ENCODE measurements at places on chromosomes 3 and 15. TPM values are rescaled to one million over a fixed set of nuclear protein-coding genes. Genes with fewer than 3 reads are reported as not detected.

Gene DAZL
- total RNA-seq: not detected

Gene HESX1
- 0.67 TPM for total RNA-seq

Gene FOXB1
- 1.3 TPM for total RNA-seq

Gene FMN1
- total RNA-seq: 5.3 TPM

Gene NUSAP1
- 7.7 TPM for total RNA-seq

Gene CLDN18
- not detected for total RNA-seq

- H3K4me1 ChIP-seq: peaks cover 18% of the 10 kb centered on the region
- no peaks in the 10 kb centered on the region for H3K27me3 ChIP-seq
- H3K4me3 ChIP-seq: no peak overlapping the region
- no peak overlapping the region for H3K27ac ChIP-seq
- peaks cover 13% of the 10 kb centered on the region for H3K36me3 ChIP-seq
- peak; percentile 79 for DNase-seq
Observed at GRCh38 chr3:48155122-48155521, 33.1 kb downstream of the CDC25A start.

- no peak overlapping the region for H3K27ac ChIP-seq
- H3K27me3 ChIP-seq: no peaks in the 10 kb centered on the region
- no peaks in the 10 kb centered on the region for H3K36me3 ChIP-seq
- no peak overlapping the region for H3K4me3 ChIP-seq
Observed at GRCh38 chr3:59731943-59732342, 682.1 kb upstream of the CFAP20DC start.

DNA sequence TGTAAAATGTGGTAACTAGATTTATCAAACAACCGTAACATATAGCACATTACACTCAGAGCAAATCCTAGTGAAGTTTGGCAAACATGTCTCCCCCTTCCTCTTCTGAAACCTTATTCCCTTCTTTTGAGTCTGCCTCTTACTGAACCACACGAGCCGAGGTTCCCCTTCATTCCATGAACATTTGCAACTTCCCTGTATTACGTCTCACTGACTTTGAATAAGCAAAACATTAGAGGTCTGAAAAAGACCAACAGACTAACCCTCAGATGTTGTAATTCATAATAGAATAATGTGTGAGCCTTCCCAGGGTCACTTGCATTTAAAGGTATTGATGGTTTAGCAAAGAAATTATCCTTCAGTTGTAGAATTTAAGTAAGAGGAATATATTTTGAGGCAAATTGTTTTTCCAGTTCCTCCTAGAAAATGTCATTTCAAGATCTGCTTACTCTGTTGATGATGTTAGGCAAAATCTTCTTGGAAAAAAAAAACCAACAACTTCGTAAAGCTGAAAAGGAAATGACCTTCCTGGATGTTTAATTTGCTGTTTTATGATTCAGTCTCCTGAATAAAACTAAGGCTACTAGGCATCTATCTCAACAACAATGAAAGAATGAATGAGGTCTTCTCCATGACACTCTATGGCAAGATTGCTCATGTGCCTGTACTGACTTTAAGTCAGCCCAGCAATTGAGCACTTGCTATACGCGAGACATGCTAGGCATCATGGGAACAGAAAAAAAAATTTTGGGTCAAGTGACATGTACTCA lies 296.9 kb upstream of the NECTIN3 start:
- H3K36me3 ChIP-seq: no peaks in the 10 kb centered on the region
- peak; percentile 68 for DNase-seq
- H3K27me3 ChIP-seq: no peaks in the 10 kb centered on the region

DNA sequence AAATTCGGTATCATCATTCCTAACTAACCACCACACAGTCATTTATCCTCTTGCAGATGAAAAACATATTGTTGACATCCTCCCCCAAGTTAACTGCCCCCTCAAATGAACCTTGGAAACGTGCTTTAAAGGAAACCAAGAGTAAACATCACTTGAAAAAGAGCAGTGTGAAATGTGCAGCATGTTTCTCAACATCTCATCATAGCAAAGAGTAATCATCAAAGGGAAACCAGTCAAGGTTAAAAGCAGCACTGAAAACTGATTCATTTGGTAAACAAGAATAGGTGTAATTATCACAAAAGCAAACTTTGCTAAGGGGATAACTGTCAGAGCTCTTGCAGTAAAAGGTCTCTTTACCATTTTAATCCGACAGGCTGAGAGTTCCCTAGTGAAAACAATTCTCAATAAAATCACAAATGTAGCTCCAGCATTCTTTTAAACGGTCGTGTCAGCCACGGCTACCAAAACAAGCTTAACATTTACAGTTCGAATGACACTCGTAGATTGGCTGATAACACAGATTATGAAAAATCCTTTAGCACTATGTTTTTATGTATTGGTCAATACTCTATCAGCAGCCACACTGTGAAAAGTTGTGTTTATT lies 461.0 kb downstream of the GBE1 start:
- no peaks in the 10 kb centered on the region for H3K36me3 ChIP-seq
- H3K4me1 ChIP-seq: no peaks in the 10 kb centered on the region
- no peak overlapping the region for H3K27ac ChIP-seq
- no peaks in the 10 kb centered on the region for H3K27me3 ChIP-seq

DNA sequence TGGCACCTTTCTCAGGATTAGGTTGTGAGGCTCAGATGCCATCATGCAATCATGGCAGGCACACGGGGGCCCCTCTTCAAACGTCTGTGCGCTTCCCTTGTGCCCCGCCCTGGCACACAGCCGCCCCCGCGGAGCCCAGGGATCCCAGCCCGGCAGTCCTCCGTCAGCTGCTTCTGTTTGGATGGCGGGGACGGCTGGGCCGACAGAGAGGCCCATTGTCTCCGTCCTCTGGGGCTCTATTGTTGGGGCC lies 849 bp upstream of the HDAC11 start:
- no peak overlapping the region for H3K27ac ChIP-seq
- no peaks in the 10 kb centered on the region for H3K36me3 ChIP-seq
- H3K4me1 ChIP-seq: peaks cover 12% of the 10 kb centered on the region
- peak; percentile 10 for DNase-seq
- no peaks in the 10 kb centered on the region for H3K27me3 ChIP-seq

GRCh38 chr15:72782274-72783003 lies 1.1 kb downstream of the ADPGK start:
- peaks cover 26% of the 10 kb centered on the region for H3K4me1 ChIP-seq
- peak overlapping the region; percentile 86 for H3K27ac ChIP-seq
- no peaks in the 10 kb centered on the region for H3K36me3 ChIP-seq
- peak overlapping the region; percentile 99 for H3K4me3 ChIP-seq
- no peaks in the 10 kb centered on the region for H3K27me3 ChIP-seq

DNA sequence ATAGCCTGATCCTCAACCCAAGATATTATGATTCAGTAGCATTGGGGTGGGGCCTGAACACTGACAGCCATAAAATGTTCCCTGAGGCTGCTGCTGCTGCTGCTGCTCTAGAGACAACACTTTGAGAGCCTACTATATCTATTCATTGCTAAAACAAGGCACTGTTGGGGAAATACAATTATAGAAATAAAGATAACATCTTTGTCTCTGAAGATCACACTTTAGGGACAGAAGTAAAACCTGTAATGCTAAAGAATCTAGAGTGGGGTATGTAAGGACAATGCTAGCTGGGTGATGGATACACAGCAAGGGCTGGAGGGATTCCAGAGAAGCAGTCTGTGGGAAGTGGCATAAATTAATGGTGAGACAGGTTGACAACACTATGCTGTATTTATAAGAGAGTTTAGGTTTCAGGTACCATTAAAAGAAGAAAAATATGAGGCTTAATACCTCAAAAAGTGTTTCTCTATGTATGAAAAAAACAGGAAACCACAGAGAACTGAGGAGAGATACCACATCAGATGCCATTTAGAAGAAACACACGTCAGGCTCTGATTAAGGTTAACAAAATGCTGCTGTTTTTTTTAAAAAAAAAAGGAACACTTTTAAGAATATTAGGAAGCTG lies 115.9 kb downstream of the CBLB start:
- H3K27ac ChIP-seq: no peak overlapping the region
- H3K4me3 ChIP-seq: no peak overlapping the region
- H3K36me3 ChIP-seq: no peaks in the 10 kb centered on the region
- no peaks in the 10 kb centered on the region for H3K27me3 ChIP-seq
- peaks cover 6% of the 10 kb centered on the region for H3K4me1 ChIP-seq

- H3K27ac ChIP-seq: no peak overlapping the region
- no peaks in the 10 kb centered on the region for H3K36me3 ChIP-seq
- H3K4me1 ChIP-seq: no peaks in the 10 kb centered on the region
- no peak overlapping the region for H3K4me3 ChIP-seq
Observed at GRCh38 chr3:197667968-197668367, 68.7 kb downstream of the RUBCN start.

Data from astrocyte (in vitro differentiated cells and primary cell).